CD8-positive, alpha-beta memory T cell (primary cell): ENCODE measurements at places on chromosomes 11 and 22. TPM values are rescaled to one million over a fixed set of nuclear protein-coding genes. Genes with fewer than 3 reads are reported as not detected.

RNH1 gene
- total RNA-seq, result 125 TPM

LRP5 gene
- total RNA-seq, result 7.5 TPM

RIMBP3B gene
- total RNA-seq, result 0.39 TPM

MUC5B gene
- not detected for total RNA-seq

- peak; percentile 13 for DNase-seq
These were observed 179.0 kb downstream of the GRM5 start for GRCh38 chr11:88886796-88887195.

- DNase-seq, result no peak
These were observed 39.5 kb upstream of the EMID1 start for GRCh38 chr22:29166180-29166579.

DNA sequence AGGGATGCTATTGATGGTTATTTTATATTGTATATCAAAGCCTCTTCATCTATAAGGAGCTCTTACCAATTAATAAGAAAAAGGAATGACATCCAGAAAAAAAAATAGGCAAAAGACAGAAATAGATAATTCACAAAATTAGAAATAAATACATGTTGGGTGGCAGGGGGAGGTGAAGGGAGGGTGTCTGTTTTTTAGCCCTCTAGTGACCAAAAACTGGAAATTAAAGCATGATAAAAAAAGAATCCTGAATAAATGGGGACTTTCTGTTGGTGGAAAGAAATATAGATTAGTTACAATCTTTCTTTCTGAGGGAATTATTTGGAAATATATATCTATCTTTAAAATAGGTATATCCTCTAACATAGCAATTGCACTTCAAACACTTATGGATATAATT lies 42.0 kb upstream of the TTC36 start:
- no peak for DNase-seq

GRCh38 chr11:28584992-28585391 lies 476.8 kb downstream of the METTL15 start:
- DNase-seq, result no peak

DNA sequence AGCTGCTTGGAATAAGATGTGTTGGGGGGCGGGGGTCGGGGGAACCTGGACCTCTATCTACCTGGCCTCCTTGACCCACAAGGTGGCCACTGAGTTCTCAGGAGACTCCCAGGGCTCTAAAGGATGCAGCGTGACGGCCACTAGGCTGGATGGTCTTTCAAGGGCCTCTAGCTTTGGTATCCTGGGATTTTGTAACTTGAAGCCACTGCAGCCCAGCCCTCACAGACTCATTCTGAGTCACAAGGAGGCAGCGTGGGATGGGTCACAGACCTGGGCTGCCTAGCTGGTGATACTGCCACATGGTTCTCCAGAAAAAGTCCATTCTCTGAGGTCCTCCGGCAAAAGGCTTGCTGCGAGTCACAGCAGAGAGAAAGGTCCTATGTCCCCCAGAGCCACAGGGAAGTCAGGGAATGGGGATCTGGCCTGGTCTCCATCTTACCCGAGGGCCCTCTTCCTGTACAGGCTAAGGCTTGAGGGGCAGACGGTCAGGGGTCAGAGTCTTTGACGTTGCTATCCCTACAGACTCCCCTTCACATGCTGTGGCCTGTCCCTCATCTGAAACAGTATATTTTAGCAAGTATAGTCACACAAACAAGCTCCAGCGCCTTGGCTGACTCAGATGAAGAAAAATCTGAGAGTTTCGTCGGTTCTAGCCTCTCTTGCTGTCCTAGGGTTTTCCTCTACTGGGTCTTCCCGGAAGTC lies 52.4 kb downstream of the KCNC1 start:
- no peak for DNase-seq

DNA sequence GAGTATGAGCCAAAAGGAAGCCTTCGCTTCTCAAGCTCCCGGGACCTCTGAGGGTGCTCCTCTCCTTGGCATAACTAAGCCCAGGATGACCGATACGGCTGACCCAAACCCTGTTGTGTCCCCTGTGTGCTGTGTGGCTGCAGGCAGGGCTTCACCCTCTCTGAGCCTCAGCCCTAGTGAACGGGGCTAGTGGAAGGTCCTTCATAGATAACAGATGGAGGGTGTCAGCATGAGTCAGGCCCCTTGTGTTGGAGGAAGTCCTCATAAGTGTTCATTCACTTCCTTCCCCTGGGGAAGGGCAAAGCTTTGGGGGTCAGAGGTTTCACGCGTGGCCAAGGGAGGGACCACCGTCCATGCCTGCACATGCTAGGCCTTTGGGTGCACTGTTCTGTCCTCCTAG lies 21.5 kb downstream of the SHISAL1 start:
- no peak for DNase-seq

DNA sequence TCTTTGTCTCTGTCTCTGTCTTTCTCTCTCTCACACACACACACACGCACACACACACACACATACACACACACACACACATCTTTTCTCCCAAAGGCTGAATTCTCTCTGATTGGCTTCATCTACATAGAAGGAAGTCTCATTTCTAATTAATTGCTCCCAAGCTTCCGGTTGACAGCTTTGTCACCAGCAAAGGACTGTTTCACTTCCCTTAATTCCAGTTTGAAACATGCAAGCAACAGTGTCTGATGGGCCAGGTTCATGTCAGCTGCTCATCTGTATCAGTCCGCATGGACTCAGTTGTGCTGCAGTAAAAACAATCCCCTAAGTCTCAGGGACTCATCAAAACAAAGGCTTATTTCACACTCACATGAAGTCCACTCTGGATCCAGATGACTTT lies 16.2 kb upstream of the PVALB start:
- DNase-seq, result no peak
